ENCODE measurements at places on chromosomes 3 and 15.

GRCh38 chr15:90645873-90646575, 71.1 kb upstream of the BLM start:
- no peak for DNase-seq

GRCh38 chr3:146638718-146639117, 33.6 kb upstream of the PLSCR5 start:
- DNase-seq: no peak

DNA sequence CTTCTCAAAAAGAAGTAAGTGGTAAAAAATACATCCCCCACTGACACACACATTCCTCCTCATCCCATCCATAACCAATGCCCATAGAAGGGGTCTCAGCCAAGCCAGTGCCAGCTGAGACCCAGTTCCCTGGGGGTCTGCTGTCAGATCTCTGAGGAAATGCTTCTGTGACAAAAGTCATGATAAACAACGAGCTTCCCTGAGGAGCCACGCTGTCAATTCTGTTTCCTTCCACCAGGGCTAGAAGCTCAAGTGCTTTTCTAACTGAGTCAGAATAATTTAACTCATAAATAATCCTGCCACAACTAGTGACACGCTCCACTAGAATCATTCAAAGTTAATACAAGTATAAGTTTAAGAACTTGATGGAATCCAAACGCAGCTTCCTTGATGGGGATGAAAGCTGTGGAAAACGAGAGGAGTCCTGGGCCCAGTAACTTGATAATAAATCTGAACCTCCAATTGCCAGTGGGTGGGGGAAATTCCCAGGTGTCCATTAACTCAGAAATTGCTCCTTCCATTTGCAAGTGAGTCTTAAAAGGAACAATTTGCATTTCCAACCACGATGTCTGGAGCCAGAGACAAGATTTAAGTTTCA, 348.7 kb upstream of the LMCD1 start:
- DNase-seq: no peak

GRCh38 chr3:144375088-144375487, 403.5 kb downstream of the DIPK2A start:
- DNase-seq: no peak

DNA sequence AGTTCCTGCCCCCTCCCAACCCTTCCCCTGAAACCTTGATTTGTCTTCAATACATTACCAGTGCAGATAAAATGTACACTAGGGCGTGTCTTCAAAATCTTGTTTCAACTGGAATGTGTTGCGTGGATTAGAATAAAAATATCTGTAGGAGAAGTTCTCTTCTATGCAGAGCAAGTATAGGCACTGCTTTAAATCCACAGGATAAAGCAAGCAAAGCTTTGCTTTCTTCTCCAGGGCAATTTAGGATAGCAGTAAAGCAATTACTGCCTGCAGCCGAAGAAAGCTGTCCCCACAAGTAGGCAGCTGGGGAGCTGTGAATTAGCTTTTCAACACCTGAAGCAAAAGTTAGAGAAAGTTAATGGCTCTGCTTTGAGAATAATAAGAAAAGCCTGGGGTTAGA, 329.7 kb upstream of the KCNMB2 start:
- no peak for DNase-seq

DNA sequence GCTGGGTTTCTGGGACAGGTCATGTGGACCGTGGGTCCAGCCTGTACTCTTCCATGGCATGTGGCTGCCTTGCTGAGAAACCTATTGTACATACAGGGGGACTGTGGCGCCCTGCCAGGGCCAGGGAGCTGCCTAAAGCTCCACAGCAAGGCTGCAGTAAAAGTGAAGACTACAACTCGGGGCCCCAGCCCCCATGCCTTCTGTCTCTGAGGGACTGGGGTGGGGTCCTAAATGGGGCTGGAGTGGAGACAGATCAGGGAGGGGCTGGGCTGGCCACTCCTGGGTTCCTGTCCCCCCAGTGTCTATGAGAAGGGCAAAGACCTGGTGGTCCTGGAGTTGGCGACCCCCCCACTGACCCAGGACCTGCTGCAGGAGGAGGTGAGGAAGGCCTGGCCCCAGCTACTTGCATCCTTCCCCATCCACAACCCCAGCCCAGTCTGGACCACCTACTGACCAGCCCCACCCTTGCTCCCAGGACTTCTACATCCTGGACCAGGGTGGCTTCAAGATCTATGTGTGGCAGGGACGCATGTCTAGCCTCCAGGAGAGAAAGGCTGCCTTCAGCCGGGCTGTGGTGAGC, 7.3 kb downstream of the VILL start:
- DNase-seq: no peak

- no peak for DNase-seq
Observed at GRCh38 chr3:65265511-65265910, 577.7 kb upstream of the ADAMTS9 start.

DNA sequence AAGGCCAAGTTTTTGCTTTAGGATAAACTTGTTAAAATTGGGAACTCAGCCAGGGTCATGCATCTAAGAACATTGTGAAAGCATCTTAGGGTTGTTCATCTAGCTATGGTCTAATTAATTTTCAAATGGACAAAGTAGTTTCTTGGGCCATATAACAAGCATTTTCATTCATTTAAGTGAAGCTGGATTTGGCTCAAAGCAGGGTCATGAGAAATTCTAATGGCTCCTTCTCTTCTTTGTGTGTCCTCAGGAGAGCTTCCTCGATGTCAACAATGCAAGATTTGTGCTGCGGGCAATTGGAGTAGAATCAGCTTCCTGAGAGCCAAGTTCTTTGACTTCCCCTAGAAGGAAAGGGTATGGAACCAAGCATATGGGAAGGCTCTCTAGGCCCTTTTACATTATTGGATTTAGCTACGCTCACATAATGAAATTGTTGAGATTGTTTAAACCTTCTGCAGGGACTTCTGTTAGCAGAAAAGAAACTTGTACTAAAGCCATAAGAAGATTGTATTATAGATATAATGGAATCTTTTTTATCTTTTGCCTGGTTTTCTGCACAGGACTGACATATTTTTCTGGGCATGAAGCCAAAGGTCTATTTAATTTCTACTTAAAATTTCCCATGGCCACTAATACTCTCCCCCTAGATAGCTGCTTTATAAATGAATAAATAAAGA, 1.8 kb upstream of the SAMMSON start:
- no peak for DNase-seq

DNA sequence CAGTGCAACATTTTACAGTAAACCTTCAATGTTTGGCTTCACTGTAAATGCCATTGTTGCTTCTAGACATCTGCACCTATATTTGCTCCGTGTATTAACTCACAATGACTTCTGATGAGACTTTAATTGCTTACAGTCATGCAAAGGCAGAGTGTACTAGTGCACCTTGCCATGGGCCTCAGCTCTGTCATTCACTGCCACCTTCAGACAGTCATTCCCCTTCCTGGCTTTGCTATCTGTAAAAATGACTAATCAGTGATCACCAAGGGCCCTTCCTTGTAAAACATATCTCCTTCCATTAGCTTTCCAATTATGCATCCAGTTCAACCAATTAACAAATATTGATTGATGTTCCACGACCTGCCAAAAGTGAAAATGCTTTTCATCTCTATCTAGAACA, 120.3 kb downstream of the ARRDC4 start:
- DNase-seq: no peak

GRCh38 chr15:65806397-65806796, 14.3 kb upstream of the DENND4A start:
- DNase-seq: no peak

GRCh38 chr15:63296195-63296594, 18.8 kb downstream of the APH1B start:
- DNase-seq: no peak

GRCh38 chr3:112437146-112438022, 61.9 kb downstream of the BTLA start:
- DNase-seq: no peak

DNA sequence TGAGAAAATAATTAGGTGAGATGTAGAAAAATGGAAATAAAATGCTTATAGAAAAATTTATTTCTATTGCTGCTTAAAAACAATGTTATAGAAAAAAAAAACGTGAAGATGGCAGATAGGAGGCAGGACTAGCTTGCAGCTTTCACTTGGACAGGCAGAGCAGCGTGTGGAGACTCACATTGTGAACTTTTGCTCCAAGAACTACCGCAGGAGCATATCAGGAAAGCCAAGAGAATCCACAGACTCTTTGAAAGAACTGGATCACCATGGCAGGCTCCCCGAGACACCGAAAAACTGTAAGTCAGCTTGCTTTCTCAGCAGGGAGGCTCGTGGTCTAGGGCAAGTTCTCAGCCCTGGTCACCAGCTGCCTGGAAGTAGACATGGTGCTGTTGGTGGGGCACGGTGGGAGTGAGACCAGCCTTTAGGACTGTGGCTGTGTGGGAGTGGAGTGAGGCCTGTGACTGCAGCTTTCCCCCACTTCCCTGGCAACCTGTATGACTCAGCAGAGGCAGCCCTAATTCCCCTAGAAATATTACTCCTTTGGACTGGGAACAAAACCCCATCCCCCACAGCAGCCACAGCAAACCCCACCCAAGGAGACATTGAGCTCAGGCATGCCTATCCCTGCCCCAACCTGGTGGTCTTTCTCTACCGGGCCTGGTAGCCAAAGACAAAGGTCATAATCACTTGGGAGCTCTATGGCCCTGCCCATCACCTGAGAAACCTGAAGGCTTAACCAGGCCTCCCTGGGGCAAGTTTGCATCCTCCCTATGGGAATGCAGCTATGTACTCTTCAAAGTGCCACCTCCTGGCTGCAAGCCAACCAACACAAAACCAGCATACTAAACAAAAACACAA, 22.8 kb downstream of the STRIT1 start:
- no peak for DNase-seq

DNA sequence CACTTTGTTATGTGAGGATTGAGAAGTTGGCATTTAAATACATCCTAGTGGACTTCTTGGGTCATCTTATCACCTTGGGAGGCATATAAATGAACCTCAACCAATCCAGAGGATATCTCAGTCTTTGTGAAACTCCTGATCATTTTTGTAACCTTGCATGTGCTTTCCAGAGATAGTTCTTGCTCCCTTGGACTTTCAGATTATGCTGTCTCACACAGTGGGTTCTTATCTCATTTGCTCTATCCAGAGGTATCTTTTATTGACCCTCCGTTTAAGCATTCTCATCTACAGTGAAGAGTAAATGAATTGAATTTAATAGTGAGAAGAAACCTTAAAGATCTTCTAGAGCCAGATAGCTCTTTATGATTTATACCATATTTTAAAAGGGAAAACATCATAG, 10.4 kb downstream of the ARMC8 start:
- no peak for DNase-seq

Measured in mesenteric fat pad (tissue), 1 donor.